Urinary bladder (tissue), 4 donors: ENCODE measurements at places on chromosomes 13 and 19. TPM values are rescaled to one million over a fixed set of nuclear protein-coding genes. Genes with fewer than 3 reads are reported as not detected.

DNA sequence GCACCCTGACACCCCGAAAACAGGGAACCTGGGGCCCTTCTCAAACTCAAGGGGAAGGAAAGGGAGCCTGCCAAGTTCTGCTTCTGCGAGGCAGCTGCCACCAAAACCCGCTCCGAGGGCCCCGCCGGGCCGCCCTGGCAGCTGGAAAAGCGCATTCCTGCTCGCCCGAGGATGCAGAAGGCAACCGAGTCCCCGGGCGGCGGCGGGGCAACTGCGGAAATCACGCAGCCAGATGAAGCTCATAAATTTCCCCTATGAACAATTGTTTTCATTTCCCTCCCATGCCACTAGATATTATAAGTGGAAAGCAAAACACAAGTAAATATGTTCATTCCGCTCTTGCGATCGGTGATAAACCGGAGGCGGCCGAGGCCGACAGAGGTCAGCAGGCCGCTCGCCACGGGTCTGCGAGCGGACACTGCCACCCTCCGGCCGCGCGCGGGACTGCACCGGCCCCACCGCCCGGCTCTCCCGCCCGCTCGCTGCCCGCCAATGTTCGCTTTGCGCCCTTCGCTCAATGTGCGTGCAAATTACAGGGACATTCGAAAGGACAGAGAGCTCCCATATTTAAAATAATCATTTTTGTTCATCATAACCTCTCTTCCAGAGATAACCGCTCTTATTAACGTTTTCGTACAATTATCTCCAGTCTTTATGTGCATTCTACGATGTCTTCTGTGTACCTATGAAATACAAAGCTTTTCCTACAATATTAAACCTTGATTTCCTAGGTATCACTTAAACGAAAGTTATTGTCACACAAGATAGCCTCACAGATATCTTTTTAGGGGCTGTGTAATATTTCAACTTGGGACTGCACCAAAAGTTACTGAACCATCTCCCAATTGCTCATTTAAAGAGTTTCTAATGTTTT lies 120.8 kb upstream of the ZNF507 start:
- DNase-seq: no peak

DNA sequence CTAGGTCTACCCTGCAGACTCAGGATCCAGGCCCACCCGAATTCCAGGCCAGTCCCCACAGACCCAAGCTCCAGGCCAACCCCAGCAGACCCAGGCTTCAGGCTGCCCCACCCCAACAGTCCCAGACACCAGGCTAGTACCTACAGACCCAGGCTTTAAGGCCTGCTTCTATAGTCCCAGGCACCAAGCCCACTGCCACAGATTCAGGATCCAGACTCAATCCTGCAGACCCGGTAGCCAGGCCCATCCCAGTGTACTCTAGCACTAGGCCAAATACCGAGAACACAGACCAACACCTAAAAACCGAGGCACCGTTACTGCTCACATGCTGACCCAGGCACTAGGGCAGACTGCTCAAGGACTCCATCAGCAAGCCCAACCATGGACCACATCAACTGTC lies 862.3 kb downstream of the UQCRFS1 start:
- DNase-seq: no peak

DNA sequence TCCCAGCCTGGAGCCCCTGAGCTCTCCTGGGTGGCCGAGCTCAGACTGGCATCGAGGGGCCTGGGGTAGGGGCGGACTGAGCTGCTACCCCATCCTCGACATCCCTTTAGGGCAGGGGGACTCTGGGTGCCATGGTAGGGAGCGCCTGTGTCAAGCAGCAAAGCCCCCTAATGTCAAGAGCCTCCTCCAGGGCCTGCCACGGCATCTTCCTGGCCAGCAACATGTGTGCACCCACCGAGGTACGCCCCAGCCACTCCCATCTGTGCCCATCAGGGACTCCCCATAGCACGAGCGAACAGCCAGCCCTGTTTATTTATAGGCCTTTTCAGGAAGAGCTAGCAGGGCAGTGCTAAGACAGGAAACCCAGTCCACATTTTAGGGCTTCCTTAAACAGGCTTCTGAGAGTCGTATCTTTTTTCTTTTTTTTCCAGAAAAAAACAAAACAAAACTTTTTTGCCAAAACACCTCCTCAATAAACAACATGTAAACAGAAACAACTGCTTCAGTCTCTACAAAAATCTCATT lies 14.3 kb downstream of the LRP3 start:
- DNase-seq: no peak

- no peak for DNase-seq
Observed at GRCh38 chr13:113148407-113148806, 10.0 kb upstream of the PROZ start.

- DNase-seq: no peak
Observed at GRCh38 chr19:28542394-28543243, 670.3 kb downstream of the UQCRFS1 start.

Gene ADGRE2
- polyA plus RNA-seq: 2.2 TPM

DNA sequence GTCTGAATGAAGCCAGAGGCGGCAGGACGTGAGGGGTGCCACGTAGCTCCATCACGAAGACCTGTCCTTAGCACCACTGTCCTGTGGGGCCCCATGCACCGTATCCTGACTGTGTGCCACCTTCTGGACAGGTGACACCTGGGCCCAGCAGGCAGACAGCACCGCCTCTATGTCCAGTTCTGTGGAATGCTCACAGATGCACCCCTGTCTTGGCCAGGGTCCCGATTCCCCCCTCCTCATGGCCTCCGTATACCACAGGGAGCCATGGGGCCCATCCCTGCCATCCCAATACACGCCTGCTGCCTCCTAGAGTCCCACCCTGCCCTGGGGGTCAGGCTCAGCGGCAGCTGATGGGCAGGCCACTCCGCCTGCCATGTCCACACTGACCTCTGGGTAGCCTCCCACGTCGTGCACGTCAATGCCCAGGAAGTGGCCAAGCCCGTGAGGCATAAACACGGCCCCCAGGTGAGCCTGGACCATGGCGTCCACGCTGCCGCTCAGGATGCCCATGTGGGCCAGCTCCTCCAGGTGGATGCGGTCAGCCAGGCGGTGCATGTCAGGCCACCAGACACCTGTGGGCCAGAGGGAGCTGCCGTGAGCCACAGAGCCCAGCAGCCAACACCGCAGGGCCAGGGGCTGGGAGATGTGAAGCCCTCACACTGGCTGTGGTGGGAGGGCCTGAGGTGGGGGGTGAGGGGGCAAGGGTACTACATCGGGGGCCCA lies 17.6 kb downstream of the CEBPG start:
- no peak for DNase-seq

- no peak for DNase-seq
Observed at GRCh38 chr19:38073841-38074685, 150.0 kb downstream of the DPF1 start.

- no peak for DNase-seq
Observed at GRCh38 chr13:74274916-74275315, 140.7 kb upstream of the KLF12 start.

Gene TEKTIP1
- polyA plus RNA-seq: 0.79 TPM

Gene SLC25A42
- polyA plus RNA-seq: 14.8 TPM

DNA sequence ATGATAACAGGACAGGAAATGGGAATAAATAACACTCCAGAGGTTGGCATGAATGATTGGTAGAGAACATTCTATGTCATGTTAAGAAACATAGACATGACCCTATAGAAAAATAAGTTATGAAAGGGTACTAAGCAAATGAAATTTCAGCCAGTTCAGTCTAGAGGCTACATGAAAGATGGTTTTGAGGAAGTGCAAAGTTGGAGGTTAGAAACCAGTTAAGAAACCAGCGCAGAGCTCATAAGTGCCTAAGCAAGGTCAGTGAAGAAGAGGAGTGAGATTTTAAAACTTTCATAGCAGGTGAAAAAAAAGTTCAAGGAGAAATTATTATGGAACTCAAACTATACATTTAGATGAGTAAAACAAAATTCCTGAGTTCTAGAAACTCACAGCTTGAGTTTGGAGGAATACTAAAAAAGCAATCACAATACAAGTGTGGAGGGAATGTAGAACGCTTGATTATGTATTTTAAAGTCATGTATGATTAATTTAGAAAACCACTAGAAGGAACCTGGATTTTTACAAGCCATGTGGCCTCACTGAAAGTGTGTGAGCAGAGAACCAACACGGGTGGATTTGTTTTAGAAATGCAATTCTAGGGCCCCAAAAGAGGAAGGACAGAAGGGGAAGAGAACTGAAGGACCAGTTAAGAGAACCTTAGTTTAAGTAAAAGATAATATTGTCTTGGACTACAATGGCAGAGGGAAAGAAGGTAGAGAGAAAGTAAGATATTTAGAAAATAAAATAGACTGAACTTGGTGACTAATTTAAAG lies 162.4 kb downstream of the PCDH20 start:
- no peak for DNase-seq

Gene DACH1
- 2.8 TPM for polyA plus RNA-seq

GRCh38 chr13:110242615-110243014 lies 64.3 kb downstream of the COL4A1 start:
- no peak for DNase-seq

Gene ZNF229
- polyA plus RNA-seq: 3.4 TPM

Gene FXYD3
- 170 TPM for polyA plus RNA-seq

Gene ZNF121
- 3.7 TPM for polyA plus RNA-seq

DNA sequence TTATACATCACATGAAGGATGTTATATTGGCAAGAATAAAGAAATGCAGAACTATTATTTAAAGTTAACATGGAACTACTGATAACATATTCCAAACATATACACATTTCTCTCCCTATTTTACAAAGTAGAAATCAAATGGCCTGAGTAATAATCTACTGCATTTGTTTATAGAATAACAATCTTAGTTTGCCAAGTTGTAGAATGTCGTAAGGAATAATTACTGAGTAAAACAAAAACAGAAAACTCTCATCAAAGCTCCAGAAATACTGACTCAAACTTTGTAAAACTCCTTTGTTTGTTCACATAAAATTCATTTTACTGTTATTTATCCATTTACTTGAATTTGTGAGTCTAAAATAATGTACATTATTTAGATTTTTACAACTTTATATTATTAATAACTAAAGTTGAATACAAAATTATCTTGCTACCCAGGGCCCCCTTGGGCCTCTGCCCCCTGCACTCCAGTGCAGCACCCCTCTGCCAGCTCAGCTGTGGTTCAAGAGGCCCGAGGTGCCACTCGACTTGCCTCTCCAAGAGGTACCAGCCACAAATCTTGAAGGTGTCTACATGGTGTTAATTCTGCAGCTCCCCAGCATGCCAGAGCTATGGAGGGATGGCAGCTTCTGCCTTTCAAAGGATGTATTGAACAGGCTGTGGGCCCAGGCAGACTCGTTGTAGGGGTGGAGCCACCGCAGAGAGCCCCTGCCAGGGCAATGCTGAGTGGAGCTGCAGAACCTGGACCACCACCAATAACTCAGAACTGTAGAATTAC lies 2819.7 kb downstream of the PCDH9 start:
- no peak for DNase-seq
